Stimulated activated CD4-positive, alpha-beta T cell treated with anti-CD3 and anti-CD28 coated beads, Interleukin-4, amount 100 ng/mL, for 48 hours (primary cell): ENCODE measurements at places on chromosomes 13 and 19.

GRCh38 chr19:33227242-33227650 lies 1.6 kb upstream of the SLC7A10 start:
- DNase-seq = no peak

- no peak for DNase-seq
Observed at GRCh38 chr13:54379461-54379860, 1350.8 kb downstream of the OLFM4 start.

DNA sequence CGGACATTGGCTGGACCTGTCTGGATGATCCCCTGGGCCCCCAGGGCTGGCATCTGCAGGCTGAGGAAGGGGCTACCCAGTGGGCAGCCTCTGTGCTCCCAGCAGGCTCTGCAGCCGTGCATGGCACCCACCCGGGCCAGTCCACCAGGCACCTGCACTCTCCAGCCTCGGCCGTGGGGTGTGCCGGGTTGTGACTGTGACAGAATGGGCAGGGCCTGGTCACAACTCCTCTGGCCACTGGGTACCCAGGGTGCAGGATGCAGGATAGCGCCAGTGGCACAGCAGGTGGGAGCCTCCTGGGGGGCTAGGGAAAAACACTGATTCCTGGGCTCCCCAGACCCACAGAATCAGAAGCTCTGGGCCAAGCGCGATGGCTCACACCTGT lies 10.0 kb downstream of the PEX11G start:
- no peak for DNase-seq

DNA sequence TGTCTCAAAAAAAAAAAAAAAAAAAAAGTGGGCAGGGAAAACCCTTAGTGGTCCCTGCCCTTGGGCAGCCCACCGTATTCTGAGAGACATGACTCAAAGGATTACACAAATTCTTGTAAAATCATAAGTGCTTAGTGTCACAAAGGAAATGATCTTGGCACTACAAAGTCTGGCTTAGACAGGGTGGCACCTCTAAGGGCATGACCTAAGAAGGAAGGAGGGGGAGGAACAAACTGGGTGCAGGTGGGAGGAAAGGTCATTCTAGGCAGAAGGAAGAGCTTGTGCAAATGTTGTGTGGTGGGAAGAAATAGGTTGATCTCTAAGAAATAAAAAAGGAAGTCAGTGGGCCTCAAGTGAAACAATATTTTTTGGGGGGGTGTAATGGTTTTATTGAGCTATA lies 10.4 kb downstream of the PNPLA6 start:
- no peak for DNase-seq

DNA sequence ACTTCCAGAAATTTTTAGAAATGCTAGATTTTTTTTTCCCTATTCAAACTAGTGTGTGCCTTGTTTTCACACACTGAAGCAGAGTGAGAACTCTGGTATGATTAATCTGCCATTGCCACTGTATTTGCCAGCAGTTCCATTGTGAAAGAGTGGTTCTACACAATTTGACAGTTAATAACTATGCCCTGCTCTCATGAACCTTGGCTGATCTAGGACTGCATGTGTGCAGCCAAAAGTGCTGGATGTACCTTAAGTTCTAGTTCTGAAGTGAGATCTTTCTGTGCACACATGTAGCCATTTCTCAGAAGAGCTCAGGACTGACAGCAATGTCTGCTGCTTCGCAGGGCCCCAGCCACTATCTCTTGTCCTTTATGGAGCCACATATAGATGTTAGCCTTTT lies 328.2 kb upstream of the SPRY2 start:
- DNase-seq = no peak

DNA sequence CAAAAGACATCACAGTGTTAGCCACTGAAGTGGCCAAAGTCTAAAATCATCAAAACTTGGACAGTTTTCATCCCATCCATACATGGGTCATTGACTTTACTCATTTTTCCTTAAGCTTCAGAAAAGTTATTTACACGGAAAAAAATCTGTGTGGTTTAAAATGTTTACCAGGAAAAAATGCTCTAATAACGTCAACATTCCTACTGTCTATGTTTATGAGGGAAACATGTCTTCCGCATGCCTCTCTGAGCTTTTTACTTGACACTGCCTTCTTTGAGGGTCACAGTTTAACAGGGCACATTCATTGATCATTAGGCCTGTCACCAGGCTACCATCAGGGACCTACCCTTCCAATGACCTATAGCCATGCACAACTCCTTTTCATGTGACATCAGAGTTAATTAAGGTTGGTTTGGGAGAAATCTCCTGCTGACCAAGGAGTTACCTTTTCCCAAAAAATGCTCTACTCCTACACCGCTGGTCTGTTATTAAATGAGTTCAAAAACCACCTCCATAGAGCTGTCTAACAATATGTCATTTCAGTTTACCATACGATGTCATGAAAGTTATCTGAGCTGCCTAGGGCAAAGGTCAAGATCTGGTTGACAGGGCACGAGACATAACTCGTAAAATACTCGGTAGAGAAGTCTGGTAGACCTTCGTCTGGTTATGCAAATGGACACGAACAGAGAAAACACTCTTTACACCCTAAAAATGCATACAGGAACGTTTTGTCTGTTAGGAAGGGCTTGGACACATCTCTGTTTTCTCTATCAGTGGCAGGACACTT lies 17.8 kb downstream of the FLT1 start:
- DNase-seq = no peak

DNA sequence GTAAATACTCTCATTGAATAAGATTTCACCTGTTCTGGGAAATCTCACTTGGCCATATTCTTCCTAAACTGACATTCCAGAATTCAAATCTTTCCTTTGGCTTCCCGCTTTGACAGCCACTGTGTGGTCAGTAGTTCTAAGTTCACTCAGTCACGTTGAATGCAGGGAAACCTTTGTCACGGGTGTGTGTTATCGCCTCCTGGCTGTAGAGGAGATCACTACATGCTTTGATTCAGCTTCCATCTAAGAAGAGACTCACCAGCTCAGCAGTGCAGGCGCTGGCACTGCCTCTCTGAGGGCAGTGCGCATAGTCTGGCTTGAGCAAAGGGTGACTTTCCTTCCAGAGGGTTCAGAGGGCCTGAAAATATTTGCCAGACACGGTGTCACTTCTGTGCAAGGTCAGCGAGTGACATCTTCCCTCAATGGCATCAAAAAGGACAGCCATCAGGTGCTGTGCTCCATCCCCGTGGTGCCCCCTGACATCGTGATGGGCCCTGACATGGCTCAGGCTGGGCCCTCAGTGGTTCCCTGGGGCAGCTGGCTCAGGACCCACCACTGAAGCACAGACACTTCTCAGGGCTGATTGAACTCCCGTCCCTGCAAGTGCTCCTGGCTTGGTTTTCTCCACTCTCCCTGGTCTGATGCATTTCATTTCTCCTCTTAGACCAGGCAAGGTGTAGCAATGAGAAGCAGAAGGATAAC lies 635.4 kb upstream of the ARGLU1 start:
- no peak for DNase-seq
